Neural crest cell (in vitro differentiated cells): ENCODE measurements at places on chromosomes 7 and 10. TPM values are rescaled to one million over a fixed set of nuclear protein-coding genes. Genes with fewer than 3 reads are reported as not detected.

DNA sequence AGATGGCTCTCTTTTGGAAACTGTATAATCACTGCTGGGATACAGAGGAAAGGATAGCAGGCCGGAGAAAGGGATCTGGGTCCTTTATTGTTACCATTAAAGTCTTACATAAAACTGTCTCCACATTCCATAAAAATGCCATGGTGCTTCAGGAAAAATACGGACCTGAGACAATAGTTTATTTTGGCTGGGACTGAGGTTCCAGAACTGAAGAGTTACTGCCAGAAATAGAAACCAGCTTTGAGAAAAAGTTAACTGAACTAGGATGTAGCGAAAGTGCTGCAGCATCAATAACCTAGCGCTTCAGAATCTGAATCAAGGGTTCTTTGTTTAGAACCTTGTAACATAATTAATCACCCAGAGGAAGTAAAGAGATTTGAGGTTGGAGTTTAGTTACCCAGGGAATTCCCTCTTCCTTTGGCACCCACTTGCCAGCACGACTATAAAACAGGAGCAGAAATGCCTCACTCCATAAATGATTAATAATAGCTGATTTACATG, 38.0 kb downstream of the MEOX2 start:
- no peaks in the 10 kb centered on the region for H3K27me3 ChIP-seq
- H3K4me3 ChIP-seq, result no peak overlapping the region
- H3K4me1 ChIP-seq, result peaks cover 12% of the 10 kb centered on the region
- no peaks in the 10 kb centered on the region for H3K36me3 ChIP-seq
- peak overlapping the region; percentile 14 for H3K27ac ChIP-seq

DNA sequence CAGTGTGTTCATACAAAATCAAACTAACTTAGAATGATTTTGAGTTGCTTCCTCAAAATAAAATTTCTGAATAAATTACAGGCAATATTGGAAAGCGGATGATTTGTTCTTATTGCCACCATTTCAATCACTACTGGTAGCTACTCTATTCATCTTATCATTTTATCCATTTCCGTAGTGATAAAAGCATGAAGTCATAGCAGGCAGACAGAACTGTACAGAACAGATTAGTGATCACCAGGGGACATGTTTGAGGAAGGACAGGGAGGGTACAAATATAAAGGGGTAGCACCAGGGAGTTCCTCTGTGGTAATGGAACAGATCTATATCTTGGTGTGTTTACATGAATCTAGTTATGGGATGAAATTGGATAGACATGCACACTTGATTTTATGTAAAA, 138.5 kb downstream of the WNT2 start:
- no peak overlapping the region for H3K4me3 ChIP-seq
- H3K4me1 ChIP-seq, result no peaks in the 10 kb centered on the region
- no peak for DNase-seq
- no peaks in the 10 kb centered on the region for H3K27me3 ChIP-seq
- peaks cover 5% of the 10 kb centered on the region for H3K36me3 ChIP-seq

DNA sequence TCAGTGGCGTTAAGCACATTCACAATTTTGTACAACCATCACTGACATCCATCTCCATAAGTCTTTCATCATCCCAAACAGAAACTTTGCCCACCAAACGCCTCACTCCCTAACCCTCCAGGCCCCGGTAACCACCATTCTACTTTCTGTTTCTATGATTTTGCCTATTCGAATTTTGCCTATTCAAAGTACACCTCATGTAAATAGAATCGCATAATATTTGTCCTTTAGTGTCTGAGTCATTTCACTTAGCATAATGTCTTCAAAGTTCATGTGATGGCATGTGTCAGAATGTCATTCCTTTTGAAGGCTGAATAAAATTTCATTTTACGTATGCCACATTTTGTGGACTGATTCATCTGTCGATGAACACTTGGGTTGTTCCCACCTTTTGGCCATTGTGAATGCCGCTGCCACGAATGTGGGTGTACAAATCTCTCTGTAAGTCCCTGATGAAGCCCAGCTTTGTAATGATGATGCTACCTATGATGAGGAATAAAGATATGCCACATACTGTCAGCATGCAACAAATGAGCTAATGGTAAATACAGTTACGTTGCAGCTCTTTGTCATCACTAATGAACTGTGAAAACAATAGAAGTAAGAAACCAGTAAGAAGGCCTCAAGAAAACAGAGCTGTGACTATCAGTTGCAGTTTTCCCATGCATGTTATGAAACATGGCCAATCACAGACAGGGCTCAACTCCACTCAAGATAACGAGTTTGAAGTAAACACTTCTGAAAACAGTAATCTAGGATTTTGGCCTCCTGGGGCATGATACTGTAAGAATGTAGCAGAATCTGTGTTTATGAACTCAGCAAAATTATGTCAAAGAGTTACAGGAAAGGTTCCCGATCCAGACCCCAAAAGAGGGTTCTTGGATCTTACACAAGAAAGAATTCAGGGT, 120.0 kb downstream of the ADAM12 start:
- peaks cover 15% of the 10 kb centered on the region for H3K4me1 ChIP-seq
- no peak overlapping the region for H3K27ac ChIP-seq
- peaks cover 30% of the 10 kb centered on the region for H3K36me3 ChIP-seq
- DNase-seq, result no peak
- H3K4me3 ChIP-seq, result no peak overlapping the region

GRCh38 chr7:155979566-155979965, 167.3 kb upstream of the SHH start:
- H3K27ac ChIP-seq, result no peak overlapping the region
- H3K4me3 ChIP-seq, result no peak overlapping the region
- H3K36me3 ChIP-seq, result no peaks in the 10 kb centered on the region
- peaks cover 33% of the 10 kb centered on the region for H3K27me3 ChIP-seq

DNA sequence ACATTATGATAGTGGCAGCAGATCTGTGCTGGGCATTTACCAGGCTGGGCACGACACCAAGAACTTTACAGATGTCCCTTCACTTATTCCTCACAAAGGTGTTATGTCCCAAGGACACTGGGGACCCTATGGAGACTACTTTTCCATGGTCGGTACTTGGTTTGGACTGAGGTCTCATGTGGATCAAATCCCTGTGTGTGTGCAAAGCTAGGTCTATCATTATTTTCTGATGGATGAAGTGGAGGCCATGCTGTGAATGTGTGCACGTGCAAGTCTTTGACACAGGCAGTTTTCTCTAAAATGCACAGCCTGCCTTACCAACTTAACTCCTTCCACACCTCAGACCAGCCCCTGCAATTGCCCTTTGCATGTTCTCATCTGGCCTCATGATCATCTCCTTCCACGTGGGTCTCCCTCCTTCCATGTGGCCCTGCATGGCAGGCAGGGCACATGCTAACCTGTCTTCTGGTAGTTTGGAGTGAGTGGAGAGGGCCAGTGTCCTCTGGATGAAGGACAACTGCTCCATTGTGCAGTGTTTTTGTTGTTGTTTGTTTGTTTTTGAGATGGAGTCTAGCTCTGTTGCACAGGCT, 16.0 kb upstream of the ZNF273 start:
- H3K4me1 ChIP-seq, result peaks cover 9% of the 10 kb centered on the region
- no peak overlapping the region for H3K4me3 ChIP-seq
- no peak for DNase-seq
- H3K27ac ChIP-seq, result no peak overlapping the region
- H3K36me3 ChIP-seq, result no peaks in the 10 kb centered on the region

GRCh38 chr7:96084881-96085553, 236.9 kb downstream of the SLC25A13 start:
- H3K4me3 ChIP-seq, result no peak overlapping the region
- no peaks in the 10 kb centered on the region for H3K27me3 ChIP-seq
- H3K4me1 ChIP-seq, result no peaks in the 10 kb centered on the region
- DNase-seq, result no peak
- H3K36me3 ChIP-seq, result no peaks in the 10 kb centered on the region

DNA sequence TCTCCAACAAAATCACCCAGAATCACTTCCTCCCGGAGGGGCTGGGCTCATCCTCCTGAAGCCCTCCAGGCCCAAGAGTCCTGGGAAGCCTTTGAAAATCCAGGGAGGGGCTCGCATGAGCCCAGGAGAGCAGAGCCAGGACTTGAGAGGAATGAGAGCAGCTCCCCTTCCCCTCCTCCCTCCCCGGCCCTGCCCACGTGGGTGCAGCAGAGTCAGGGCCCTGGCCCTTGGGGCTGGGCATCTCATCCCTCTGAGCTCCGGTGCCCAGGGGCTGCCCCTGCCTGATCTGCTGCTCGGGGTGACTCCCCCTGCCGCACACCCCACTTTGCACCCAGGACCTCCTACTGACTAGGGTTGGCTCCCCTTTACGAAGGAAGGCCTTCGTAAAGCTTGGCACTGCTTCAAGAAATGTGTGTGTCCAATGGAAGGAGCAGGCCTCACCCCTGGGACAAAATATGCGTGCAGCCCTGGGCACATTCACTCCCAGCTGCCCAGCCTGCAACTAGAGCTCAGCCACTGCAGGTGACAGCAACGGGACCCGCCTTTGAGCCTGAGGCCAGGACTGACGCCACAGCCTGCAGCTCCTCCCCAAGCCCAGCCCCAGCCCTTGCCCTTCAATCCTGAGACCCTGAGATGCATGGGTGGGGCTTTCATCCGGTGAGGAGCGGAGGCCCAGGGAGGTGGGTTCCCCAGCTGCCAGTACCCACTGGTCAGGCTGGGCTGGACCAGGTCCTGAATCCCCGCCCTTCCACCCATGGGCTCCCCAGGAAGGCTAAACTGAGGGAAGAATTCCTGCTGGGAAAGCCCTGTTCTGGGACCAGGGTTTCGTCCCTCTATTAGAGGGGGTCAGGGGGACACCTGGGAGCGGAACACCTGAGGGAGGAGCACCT, 21.8 kb downstream of the PWWP2B start:
- H3K27ac ChIP-seq, result peak overlapping the region; percentile 92
- no peak for DNase-seq
- no peaks in the 10 kb centered on the region for H3K27me3 ChIP-seq
- H3K36me3 ChIP-seq, result peaks cover 6% of the 10 kb centered on the region

DNA sequence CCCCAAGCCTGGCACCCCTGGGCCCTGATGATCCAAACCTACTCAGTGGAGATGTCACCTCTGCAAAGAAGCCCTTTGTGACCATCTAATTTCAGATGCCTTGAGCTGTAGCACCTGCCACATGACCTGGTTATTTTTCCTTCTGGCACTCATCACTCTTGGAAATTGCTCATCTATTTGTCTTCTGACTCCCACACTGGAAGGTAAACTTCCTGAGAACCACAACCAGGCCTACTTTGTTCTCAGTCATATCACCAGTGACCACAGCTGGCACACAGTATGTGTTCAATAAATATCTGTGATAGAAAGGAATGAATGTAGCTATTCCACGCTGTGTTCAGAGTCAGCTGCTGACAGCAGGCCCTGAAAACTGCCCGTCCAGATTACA, 97.1 kb downstream of the SH3PXD2A start:
- no peak overlapping the region for H3K27ac ChIP-seq
- H3K36me3 ChIP-seq, result peaks cover 3% of the 10 kb centered on the region
- no peak for DNase-seq
- no peak overlapping the region for H3K4me3 ChIP-seq
- peaks cover 42% of the 10 kb centered on the region for H3K4me1 ChIP-seq
- no peaks in the 10 kb centered on the region for H3K27me3 ChIP-seq

DNA sequence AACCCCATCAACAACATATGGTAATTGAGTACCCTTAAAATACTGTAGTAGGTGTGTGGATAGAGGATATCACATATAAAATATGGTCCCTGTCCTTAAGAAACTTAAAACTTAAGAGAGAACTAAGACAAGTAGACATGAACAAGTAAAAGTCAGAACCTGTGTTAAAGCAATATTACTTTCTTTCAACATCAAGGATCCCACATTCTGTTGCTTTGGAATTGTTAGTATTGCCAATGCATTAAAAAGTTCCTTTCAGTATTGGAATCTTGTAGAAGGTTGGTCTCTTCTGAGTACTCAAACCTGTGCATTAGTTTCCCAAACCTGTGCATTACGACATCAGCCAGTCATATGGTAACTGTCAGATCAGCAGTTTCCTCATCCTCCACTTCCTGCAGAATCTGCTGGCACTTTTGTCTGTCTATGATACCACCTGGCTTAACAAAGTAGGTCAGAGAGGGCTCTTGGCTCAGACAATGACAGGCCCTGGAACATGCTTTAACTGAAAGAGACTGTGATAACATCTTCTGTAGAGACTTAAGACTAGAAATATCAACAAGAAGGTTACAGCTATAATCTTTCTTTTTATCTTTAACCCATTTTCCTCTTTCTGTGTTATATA, 56.5 kb downstream of the CCDC71L start:
- no peaks in the 10 kb centered on the region for H3K27me3 ChIP-seq
- no peak overlapping the region for H3K4me3 ChIP-seq
- no peaks in the 10 kb centered on the region for H3K36me3 ChIP-seq
- no peak overlapping the region for H3K27ac ChIP-seq
- H3K4me1 ChIP-seq, result no peaks in the 10 kb centered on the region

DNA sequence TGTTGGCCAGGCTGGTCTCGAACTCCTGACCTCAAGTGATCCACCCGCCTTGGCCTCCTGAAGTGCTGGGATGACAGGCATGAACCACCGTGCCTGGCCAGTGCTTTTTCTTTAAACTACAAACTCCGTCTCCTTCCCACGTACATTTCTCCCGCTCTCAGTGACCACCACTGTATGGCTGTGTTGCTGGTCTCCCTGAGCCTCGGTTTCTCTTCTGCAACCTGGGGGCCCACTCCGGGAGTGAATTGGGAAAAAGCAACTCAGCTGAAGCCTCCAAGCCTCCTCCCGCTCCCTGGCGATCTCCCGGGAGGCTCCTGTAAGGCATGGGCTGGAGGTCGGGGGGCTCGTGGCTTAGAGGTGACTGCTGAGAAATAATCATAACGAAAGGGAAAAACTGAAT, 136.3 kb downstream of the ELFN1 start:
- no peak overlapping the region for H3K27ac ChIP-seq
- H3K36me3 ChIP-seq, result peaks cover 4% of the 10 kb centered on the region
- H3K27me3 ChIP-seq, result peaks cover 2% of the 10 kb centered on the region
- no peak for DNase-seq
- no peaks in the 10 kb centered on the region for H3K4me1 ChIP-seq
- H3K4me3 ChIP-seq, result no peak overlapping the region

Gene TUBAL3
- not detected in 2 replicates for total RNA-seq

Gene ARMC3
- total RNA-seq, result 1.5 and 2.8 TPM in 2 replicates

Gene CYP26C1
- 0.30 and 0.37 TPM in 2 replicates for total RNA-seq

Gene LEP
- not detected in 2 replicates for total RNA-seq

Gene GPR26
- not detected in 2 replicates for total RNA-seq

Gene STEAP2
- 1.1 and 1.6 TPM in 2 replicates for total RNA-seq

Gene FEZF1
- not detected in 2 replicates for total RNA-seq

Gene SH2D4B
- total RNA-seq, result 0.09 and 0.16 TPM in 2 replicates
